ENCODE measurements at places on chromosomes 6 and 20. TPM values are rescaled to one million over a fixed set of nuclear protein-coding genes. Genes with fewer than 3 reads are reported as not detected.
A peak's percentile ranks its signal among the peaks of the same experiment; 100 is the strongest.

DNA sequence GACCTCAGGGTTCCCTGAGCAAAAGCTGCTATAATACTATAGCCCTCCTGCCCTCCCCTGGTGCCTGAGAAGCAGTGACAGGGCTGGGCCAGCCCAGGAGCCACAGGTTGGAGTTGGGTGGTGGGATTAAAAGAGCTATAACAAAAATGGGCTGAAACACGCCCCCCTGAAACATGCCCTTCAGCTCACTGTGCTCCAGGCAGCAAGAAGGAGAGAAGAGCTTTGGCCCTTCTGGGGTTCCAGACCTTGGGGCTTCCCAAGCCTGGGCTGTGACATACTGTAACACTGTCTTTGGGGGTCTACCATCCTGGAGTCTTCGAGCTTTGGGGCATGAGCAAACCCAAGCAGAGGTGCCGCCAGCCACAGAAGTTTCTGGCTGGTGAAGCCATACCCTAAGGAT, 129.2 kb downstream of the HTR1B start:
- no peak for DNase-seq

- no peak for DNase-seq
Observed at GRCh38 chr6:32983964-32984621, 15.7 kb downstream of the BRD2 start.

DNA sequence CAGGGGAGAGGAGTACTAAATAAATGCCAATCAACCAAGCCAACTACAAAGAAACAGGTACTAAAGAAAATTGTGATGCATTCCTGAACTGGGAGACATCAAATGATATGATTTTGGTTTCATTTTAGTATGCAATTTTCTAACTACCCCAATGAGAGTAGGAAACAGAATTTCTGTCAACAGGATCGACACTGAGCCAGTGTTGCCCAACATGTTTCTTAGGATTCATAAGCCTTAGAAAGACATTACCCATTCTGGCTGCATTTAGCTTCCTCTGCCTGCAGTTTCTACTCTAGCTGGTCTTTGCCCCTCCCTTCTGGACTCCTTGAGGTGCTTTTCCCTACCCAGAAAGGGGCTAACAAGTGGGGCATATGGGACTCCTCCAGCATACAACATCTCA, 49.8 kb downstream of the KCTD20 start:
- no peak for DNase-seq

- no peak for DNase-seq
Observed at GRCh38 chr6:35795453-35796071, 1.6 kb downstream of the CLPS start.

GRCh38 chr6:36350681-36351571, 14.2 kb upstream of the BNIP5 start:
- no peak for DNase-seq

DNA sequence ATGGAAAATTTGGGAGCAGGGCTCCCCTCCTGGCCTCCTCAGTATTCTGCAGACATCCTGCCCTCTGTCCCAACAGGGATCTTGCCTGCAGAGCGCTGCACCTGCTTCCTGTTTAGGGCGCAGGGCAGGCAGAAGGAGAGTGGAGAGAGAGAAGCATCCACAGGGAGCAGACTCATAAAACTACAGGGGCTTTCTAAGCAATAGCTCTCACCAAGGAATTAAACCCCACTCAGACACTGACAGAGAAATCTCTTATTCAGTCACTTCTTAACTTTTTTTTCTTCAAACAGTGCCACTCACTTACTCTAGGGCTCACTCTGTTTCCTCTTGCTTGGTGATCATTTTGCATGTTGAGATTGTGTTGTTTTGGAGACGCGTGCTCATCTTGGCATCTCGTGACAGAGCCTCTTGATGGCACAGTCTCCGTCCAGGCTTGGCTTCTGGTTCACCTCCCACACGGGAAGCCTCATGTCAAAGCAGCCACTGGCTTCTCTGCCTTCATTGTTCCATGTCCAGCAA, 153.1 kb upstream of the INSM1 start:
- no peak for DNase-seq

DNA sequence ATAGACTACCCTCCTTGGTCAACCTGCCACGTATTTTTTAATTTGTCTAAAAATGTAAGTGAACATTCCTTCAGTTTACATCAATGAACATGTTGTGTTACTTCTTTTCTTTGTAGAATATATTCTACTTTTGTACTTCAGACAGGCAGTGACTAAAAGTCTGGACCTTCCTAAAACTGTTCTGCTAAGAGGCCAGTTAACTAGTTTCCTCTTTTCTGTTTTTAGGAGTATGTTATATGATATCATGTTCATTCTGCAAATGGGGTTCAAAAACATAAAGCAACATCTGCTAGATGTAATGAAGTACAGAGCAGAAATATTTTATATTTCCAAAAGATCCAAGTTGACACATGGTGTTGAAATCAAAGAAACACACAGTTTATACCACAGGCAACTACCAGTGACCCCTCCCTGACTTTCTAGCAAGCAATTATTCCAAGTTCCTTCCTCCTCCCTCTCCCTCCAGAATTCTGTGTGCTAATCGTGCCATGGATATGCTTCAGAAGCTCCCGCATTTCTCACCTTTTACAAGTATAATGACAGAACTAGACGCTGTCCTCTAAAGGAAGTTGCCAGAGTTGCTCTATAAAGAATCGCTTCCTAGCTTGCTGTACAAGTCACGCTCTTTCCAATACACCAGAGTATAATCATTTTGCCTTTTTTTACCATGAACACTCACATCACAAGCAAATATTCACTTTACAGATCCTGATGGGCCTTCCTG, 64.7 kb downstream of the ARHGAP18 start:
- no peak for DNase-seq

GRCh38 chr6:95614094-95614493, 36.8 kb downstream of the MANEA start:
- DNase-seq, result no peak

DNA sequence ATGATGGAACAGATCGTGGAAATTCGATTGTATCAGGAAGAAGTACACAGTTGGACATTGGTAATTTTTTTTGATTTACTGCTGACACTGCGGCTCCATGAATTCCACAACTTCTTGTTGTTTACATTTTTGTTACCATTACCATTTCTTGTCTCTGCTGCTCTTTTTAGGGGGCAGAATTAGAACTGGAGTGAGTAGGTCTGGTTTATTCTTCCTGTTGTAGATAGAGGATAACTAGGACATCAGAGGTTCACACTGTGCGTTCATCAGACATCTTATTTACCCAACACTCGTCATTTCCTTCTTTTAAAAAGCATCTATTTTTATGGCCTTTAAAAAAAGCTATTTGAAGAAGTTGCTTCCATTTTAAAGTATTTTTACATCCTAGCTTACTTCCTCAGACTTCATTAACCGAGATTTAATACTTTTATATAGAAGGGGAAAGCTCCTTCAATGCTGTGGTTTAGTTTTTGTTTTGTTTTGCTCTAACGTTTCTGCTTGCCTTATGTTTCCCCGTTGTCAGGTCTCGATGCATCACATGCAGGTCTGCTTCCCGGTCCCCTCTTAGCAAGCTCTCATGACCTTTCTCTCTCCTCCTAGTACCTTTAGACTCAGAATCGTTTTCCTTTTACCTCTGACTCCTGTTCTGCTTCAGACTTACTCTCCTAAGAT, 139.1 kb downstream of the ARID1B start:
- DNase-seq, result no peak

DNA sequence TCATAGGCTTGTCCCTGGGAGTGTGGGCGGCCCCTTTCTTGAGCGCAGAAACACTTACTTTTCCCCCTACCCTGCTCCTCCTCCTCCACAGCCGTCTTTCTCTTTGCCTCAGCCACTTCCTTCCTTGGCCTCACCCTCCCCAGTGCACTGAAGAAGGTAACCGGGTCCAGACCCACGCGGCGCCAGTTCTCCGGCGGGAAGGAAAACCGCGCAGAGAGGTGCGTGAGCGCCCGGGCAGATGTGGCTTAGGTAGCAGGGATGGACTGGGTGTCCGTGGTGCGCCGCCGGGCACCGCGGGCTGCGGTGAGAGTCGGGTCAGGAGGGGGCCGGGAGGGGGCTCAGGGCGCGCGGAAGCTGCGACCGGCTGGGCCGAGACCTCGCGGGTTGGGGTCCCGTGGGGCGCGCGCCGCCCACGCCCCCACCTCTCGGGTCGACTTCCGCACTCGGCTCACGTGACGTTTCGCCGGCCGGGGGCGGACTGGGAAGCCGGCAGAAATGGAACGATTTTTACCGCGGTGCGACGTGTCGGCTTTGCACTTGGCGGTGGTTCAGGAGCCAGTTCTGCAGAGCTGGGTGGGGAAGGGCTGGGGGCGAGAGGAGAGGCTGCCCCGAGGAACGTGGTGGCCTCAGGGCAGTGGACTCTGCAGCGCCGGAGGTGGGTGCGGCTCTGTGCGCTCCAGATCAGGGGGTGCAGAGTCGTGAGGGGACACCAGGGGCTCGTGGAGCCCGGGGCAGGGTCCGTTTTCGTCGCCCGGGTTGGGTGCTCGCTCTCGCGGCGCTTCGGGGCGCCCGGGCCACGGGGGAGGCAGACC, at the start of gene ABRACL:
TSS of gene ABRACL (plus strand) at position 88 of the 812 bp plus-strand sequence. CDS start 5,416 bp downstream, outside the sequence.
- DNase-seq, result peak; percentile 75

Gene GMPR
- total RNA-seq, result 0.58 TPM

- DNase-seq, result peak; percentile 76
Observed at GRCh38 chr6:41683523-41684310, 45.4 kb downstream of the MDFI start.

Gene FAM184A
- total RNA-seq, result 10.4 TPM

DNA sequence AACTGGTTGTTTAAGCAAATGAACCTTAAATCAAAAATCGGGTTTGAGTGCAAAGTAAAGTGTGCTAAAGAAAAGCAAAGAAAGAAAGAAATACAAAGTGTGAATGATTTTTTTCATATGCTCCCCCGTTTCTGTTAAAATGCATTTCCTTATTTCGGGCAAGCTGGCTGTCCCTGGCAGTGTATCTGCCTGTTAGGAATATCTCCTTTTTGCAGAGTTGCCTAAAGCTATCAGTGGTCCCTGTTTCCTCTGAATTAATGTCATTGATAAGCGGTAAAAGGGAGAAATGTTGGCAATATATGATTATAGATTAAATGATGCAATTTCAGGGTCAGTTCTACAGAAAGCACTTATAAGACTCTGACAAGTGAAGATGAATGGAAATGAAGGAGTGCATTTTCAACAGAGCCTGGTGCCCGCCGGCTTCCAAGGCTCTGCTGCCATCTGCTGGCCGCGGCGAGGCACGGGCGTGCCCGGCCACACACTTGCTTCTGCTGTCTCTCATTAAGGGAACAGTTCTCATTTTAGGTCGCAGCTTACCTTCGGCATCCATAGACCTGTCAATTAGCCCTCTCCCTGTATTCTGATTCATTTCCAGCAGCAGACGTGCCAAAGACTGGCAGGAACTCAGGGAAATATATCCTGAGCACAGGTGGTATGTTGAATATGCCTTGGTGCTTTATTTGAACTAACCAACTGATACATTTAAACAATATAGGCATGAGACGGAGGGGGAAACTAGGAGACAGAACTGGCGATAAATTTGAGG, 381.9 kb downstream of the C6orf118 start:
- peak; percentile 34 for DNase-seq

GRCh38 chr6:33018904-33019303, 9.5 kb upstream of the HLA-DOA start:
- DNase-seq, result no peak

Gene FNDC1
- 0.03 TPM for total RNA-seq

- no peak for DNase-seq
Observed at GRCh38 chr20:1788044-1788443, 107.2 kb upstream of the SIRPA start.

Gene KIFC1
- total RNA-seq, result 7.3 TPM

Gene MYLK2
- total RNA-seq, result not detected

DNA sequence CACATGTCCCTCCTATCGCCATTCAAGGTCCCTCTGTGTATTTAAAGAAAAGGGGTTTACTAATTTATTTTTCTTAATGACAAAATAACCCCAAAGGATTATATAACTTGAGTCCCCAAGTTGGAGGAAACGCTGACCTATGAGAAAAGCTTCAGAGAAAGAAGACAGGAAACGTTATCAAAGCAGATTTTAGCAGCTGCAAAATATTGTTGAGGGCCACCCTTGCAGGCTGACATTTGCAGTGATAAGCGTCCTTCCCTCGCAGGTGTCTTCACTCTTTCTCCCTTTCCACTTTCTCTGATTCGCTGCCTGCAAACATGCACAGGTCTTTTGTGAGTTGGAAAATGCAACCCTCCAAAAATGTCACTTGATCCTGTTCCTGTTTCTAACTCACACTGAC, 103.2 kb upstream of the RIPOR2 start:
- DNase-seq, result no peak

GRCh38 chr6:29011276-29011734, 6.2 kb upstream of the ZNF311 start:
- DNase-seq, result peak; percentile 26

Gene TULP1
- total RNA-seq, result not detected

DNA sequence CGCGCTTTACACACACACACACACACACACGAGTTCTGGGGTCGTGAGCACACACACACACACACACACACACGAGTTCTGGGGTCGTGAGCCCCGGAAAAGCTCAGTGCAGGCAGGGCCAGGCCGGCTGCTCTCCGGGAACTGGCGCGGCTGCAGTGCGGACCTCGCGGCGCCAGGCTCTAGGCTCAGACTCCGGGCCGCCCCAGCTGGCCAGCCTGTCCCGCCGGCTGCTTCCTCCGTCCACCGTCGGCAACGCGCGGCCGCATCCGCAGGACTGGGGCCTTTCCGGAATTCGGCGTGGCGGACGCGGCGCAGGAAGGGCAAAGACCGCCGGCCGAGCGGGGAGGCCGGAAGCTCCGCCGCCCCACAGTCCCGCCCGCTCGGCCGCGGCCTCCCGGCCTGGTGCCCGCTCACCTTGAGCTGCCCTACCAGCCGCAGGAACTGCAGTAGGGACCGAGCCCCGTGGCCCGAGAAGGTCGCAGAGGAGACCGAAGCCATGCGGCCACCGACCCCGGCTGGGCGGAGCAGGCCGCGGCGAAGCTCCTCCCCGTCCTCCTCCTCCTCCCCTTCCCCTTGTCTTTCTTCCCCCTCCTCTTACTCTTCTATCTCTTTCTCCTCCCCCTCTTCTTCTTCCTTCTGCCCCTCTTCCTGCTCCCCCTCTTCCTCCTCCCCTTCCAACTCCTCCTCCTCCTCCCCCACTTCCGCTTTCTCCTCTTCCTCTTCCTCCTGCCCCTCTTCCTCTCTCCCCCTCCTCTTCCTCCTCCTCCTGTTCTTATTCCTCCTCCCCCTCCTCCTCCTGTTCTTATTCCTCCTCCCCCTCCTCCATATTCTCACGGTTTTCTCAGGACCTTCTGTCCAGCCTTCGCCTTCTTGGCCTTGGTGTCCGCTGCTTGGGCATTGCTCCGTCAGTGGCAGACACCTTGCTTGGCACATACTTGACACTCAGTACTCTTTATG, at the start of gene HDDC2:
TSS of gene HDDC2 (minus strand) at position 533 of the 957 bp plus-strand sequence. CDS start at position 498, 35 bp downstream.
- peak; percentile 48 for DNase-seq

Measured in activated T-cell treated with anti-CD3 and anti-CD28 coated beads, Interleukin-2, amount 50 U/mL, for 4 hours (primary cell).